ENCODE measurements at places on chromosomes 7 and 10.

DNA sequence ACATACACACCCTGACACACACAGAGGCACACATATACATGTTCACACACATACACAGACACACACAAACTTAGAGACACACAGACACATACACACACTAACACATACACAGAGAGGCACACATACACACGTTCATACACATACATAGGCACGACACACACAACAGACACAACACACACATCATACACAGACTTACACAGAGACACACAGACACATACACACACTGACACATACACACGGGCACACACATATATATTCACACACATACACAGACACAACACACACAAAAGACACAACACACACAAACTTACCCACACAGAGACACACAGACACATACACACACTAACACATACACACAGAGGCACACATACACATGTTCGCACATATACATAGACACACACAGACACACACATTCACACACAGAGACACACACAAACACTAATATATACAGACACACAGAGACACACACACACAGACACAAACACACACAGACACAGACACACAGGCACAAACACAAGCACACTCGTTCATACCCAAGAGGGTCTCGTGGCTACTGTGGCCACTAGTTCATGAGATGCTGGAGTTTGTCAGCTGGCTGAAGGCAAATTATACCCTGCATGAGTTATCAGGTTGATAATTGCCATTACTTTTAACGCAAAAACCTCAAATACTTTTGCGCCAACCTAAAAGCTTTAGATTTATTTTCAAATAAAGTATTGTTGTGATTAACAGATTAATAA lies 17.7 kb upstream of the KLF6 start:
- no peak for DNase-seq

DNA sequence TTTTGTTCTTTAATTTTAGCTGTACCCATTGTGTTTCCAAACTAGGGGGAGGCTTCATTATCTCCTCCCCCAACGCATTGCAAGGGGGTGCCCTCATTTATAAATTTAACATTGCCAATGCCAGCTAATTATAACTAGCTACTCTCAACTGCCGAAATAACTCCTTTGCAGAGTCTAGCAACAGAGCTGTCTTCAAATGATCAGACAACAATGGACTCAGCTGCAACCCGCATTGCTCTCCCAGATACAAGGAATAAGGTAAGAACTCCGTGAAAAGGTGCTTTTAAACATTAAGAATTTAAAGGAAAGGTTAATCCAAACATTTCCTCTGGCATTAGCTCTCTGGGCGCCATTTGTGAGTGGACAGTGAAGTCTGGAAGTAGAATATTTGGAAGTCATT lies 116.2 kb downstream of the GFRA1 start:
- DNase-seq = no peak

DNA sequence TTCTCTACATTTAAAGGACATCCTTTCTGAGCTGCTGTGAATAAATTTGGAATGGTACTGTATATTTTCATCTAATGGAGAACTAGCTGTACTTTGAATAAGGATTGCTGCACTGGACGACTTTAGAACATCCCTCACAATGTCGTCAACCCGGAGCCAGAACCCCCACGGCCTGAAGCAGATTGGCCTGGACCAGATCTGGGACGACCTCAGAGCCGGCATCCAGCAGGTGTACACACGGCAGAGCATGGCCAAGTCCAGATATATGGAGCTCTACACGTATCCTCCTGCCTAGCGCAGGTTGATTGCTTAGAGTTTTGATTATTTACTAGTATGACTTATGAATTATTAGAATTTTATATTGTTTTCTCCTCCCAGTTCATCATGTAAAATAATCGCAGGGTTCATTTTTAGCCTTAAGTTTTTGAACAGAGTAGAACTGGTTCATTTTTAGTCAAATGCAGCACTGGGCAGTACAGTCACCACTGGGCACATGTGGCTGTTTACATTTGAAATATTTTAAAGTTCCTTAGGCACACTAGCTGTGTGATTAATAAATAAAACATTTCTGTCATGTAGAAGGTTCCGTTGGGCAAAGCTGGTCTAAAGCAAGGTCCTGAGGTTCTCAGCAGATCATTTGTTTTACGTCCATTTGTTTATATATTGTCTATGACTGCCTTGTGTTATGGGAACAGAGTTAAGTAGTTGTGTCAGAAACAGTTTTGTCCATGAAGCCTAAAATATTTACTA lies 31.5 kb downstream of the CUL1 start:
- DNase-seq = no peak

- no peak for DNase-seq
Measured at GRCh38 chr10:36515319-36515718, 610.1 kb upstream of the ANKRD30A start.

- DNase-seq = no peak
Measured at GRCh38 chr7:122887198-122887597, 938 bp upstream of the CADPS2 start.

DNA sequence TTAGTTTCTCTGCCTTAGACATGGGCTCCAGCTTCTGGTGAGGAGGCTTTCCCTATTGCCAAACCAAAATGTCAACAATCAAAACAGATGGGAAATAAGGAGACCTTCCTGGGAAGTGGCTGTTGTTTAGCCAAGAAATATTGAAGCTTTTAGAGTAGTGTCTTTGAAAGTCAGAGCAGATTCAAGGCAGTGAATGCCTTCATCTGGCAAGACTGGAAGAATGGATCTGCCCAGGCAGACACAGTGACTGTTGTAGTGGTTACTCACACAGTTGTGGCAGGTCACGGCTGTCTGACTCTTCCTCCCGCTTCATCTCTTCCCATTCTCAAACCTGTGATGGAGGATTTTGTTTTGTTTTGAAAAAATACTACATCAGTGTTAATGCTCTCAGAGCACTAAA lies 154.1 kb upstream of the ADO start:
- DNase-seq = no peak

- no peak for DNase-seq
Measured at GRCh38 chr10:101495324-101495925, 92.6 kb downstream of the POLL start.

- DNase-seq = no peak
Measured at GRCh38 chr10:77082601-77083252, 554.9 kb downstream of the KCNMA1 start.

- no peak for DNase-seq
Measured at GRCh38 chr10:27893358-27893954, 105.4 kb downstream of the ODAD2 start.

DNA sequence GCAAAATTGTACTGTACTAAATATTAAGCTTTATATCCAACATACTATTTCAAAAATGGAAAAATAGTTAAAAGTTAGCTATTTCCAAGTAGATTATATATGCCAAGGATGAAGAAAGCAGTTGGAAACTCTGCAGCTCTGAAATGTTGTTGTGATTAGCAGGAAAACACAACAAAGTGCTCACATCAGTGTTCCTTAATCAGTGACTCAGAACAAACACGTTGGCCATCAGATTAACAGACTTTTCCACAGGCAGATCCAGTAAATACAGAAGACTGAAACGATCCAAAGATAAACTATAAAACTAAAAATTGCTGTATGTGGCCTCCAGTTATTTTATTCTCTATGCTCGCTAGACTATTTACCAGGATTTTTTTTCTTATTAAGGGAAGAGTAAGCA lies 99.6 kb upstream of the SEMA3D start:
- no peak for DNase-seq

GRCh38 chr7:141225916-141226618 lies 152.2 kb downstream of the TMEM178B start:
- no peak for DNase-seq

- no peak for DNase-seq
Measured at GRCh38 chr7:126755381-126755780, 497.4 kb downstream of the GRM8 start.

DNA sequence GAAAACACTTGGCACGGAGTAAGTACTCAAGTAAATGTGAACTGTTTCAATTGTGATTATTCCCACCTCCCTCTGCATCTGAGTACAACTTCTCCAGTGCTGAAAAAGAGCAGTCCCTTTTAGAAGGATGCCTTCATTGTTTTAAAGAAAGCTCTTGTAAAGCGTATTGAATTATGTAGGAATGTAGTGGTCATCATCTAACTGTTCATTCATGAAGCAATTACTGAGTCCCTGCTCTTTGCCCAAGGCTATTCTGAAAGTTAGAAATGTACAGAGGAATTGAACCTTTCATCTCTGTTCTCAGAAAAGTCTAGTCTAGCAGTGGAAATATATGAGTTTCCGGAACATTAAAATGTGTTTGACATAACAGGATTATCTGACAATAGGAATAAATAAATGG lies 127.8 kb downstream of the CACNB2 start:
- no peak for DNase-seq

GRCh38 chr7:52079726-52080125 lies 763.1 kb upstream of the COBL start:
- DNase-seq = no peak

GRCh38 chr7:128404143-128404681 lies 5.6 kb downstream of the IMPDH1 start:
- DNase-seq = no peak

- DNase-seq = no peak
Measured at GRCh38 chr7:105365541-105366534, 22.9 kb downstream of the SRPK2 start.

- DNase-seq = no peak
Measured at GRCh38 chr10:98382691-98383101, 32.3 kb downstream of the PYROXD2 start.

DNA sequence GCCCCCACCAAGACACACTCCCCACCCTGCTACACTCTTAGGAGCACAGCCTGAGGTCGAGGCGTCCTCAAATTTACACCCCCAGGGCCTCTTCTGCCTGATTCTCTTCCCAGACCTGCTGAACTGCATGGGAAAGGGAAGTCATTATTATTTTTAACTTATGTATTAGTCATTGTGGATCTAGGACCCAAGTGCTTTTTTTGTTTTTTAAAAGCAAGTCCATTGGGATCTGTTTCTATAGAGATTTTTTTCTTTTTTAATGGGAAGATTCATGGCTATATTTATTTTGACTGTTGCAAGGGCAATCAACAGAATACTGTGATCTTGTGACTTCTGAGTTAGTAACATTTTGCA lies 203.8 kb downstream of the ZMYND11 start:
- no peak for DNase-seq

GRCh38 chr7:96870185-96870584 lies 135.2 kb upstream of the DLX6 start:
- no peak for DNase-seq

DNA sequence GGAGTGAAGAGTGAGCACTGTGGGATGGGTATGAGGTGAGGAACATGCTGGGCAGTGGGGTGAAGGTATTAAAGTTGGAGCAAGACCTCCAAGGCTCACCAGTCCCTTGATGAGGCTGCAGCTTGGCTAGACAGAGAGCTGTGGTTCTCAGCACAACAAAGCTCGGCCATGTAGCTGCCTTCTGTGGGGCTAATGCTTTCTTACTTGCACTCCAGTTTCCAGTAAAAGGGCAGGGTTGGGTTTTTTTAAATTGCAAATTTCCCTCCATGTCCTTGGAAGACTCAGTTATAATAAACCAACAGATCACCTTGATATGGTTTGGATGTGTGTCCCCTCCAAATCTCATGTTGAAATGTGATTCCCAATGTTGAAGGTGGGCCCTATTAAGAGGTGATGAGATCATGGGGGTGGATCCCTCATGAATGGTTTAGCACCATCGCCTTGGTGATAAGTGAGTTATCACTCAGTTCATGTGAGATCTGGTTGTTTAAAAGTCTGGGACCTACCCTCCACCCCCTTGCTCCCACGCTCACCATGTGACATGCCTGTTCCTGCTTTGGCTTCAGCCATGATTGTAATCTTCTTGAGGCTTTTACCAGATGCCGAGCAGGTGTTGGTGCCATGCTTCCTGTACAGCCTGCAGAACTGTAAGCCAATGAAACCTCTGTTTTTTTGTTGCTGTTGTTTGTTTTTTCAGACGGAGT lies 55.9 kb downstream of the ATXN7L1 start:
- DNase-seq = no peak

DNA sequence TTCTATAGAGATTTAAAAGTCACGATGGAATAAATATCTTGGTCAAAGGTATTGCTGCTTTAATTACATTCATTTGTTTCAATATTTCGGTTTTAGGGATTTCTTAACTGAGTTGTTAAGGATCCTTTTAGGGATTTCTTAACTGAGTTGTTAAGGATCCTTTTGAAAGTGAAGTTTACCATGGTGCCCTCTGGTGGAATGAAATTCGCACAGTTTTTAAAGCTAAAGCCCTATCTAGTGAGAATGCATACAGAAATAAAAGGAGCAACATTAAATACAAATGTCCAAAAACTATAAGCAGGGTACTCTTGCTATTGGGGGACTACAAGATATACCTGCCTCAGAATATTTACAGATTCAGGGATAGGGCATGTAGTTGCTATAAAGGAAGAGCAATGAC lies 193.7 kb downstream of the RNLS start:
- DNase-seq = no peak

DNA sequence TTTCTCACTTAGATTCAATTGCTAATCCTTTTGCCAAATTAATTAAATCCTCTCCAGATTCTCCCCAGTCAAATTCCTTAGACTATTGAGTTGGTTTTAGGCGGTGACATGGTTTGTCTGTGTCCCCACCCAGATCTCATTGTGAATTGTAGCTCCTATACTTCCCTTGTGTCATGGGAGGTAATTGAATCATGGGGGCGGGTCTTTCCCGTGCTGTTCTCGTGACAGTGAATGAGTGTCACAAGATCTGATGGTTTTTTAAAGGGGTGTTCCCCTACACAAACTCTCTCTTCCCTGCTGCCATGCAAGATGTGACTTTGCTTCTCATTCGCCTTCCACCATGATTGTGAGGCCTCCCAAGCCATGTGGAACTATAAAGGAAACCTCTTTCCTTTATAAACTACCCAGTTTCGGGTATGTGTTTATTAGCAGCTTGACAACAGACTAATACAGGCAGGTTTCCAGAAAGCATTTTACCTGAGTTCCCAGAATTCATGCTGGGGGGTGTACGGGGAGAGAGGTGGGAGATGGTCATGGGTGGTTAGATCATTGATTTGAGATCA lies 44.7 kb upstream of the GARS1 start:
- no peak for DNase-seq

GRCh38 chr7:110854651-110855050 lies 236.3 kb upstream of the LRRN3 start:
- DNase-seq = no peak

GRCh38 chr10:124534826-124535601 lies 73.4 kb downstream of the LHPP start:
- no peak for DNase-seq

DNA sequence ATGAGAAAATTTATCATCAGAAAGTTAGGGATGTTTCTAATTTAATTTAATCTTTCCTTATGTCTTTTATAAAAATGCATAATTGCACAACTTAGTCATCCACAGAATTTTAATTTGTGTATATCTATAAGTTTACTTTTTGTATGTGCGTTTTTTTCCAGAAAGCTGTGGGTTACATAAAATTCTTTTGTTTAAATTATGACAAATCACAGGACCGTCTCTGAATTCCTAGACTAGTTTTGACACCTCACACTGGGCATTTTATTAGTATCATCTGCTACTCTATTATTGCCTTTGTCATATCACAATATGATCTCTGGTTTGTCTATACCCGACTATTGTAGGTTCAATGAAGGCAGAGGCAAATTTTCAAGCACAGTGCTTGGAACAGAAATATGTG lies 482.4 kb upstream of the SEMA3D start:
- no peak for DNase-seq

GRCh38 chr10:21749788-21750187 lies 215.8 kb downstream of the MLLT10 start:
- DNase-seq = no peak

- DNase-seq = no peak
Measured at GRCh38 chr7:34211018-34211417, 305.7 kb downstream of the BMPER start.
